Renal cortex interstitium (tissue), 15 donors: ENCODE measurements at places on chromosomes 12 and 14.

- no peak for DNase-seq
Measured at GRCh38 chr14:53953828-53954550, 2.6 kb downstream of the BMP4 start.

- DNase-seq: no peak
Measured at GRCh38 chr14:85178864-85179263, 351.1 kb upstream of the FLRT2 start.

GRCh38 chr12:20289520-20289919, 78.8 kb upstream of the PDE3A start:
- DNase-seq: no peak

DNA sequence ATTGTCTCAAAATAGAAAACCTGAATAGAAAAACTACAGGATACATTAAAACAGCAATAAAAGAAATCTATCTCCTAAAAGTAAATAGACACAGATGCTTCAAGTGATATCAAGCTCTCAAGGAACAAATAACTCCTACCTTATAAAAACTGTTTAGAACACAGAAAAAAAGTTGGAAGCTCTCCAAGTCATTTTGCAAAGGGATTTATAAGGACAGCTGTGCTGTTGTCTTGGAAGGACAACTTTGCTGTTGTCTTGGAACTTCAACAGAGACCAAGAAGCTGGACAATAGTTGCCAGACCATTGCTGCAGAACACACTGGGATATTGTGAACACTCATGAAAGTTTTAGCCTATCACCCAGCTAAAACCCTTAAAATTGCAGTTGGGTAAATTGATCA, 780.7 kb downstream of the FLRT2 start:
- DNase-seq: no peak

DNA sequence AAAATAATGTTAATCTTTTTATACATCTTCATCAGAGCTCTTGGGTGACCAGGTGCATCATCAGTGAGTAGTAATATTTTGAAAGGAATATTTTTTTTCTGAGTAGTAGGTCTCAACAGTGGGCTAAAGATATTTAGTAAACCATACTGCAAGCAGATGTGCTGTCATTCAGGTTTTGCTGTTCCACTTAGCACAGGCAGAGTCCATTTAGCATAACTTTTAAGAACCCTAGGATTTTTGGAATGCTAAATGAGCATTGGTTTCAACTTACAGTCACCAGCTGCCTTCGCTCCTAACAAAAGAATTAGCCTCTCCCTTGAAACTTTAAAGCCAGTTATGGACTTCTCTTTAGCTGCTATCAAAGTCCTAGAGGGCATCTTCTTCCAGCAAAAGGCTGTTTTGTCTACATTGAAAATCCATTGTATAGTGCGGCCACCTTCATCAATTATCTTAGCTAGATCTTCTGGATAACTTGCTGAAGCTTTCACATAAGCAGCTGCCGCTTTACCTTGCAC, 24.6 kb downstream of the RIMKLB start:
- no peak for DNase-seq

- no peak for DNase-seq
Measured at GRCh38 chr14:96125536-96125935, 79.1 kb upstream of the BDKRB2 start.

DNA sequence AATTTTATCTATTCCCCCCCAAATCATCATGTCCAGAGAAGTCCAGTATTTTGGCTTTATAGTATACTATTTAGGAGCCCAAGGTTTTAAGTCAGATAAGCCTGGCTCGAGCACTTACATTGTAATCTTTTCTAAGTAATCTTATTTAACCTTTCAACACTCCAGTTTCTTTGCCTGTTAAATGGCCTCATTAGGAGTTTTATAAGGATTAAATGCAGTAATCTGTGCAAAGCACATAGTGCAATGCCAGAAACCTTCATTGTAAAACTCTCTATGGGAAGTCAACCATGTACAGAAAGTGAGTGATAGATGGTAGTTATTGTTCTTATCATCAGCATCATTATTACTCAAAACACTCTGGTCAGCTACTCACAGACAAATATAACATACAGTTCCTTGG, 1330.4 kb downstream of the SLC16A7 start:
- DNase-seq: no peak

GRCh38 chr14:91282954-91283645, 38.6 kb upstream of the GPR68 start:
- no peak for DNase-seq

GRCh38 chr12:100474617-100475016, 951 bp downstream of the NR1H4 start:
- DNase-seq: no peak

GRCh38 chr12:132204793-132205270, 60.6 kb downstream of the NOC4L start:
- DNase-seq: no peak

DNA sequence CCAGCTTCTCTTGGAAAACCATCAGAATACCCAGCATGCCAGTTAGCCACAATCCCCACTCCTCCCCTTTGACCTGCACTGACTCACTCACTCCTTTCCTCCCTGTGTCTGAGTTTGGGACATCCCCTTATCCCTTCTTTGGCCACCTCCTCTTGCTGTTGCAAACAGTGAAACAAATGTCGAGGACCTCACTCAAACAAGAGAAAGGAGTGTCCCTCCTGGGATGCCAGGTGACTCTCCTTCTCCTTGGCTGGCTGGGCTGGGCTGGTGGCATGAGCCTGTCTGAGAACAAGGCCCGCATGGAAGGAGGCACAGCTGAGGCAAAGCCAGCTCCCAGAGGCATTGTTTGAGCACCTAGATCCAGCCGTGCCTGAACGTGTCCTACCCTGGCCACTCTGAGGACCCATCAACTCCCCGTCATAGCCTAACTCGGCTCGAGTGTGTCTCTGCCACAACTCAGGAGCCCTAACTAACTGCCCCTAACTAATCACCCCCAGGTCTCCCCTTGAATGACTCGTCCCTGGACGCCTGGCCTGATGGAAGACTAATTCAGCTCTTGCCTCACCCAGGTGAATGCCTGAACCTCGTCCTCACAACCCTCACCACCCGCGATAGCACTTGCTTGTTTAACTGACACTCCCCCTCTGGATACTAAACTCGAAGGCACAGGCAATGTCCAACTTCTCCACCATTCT, 43.0 kb downstream of the NCOR2 start:
- no peak for DNase-seq

GRCh38 chr12:63977441-63977840, 132.9 kb downstream of the SRGAP1 start:
- DNase-seq: no peak
